CD4-positive, alpha-beta T cell treated with Interferon alpha-2 for 1 hour (primary cell): ENCODE measurements at places on chromosomes 4 and X.
A peak's percentile ranks its signal among the peaks of the same experiment; 100 is the strongest.

GRCh38 chr4:3657902-3658529 lies 108.2 kb upstream of the ADRA2C start:
- no peak for DNase-seq

DNA sequence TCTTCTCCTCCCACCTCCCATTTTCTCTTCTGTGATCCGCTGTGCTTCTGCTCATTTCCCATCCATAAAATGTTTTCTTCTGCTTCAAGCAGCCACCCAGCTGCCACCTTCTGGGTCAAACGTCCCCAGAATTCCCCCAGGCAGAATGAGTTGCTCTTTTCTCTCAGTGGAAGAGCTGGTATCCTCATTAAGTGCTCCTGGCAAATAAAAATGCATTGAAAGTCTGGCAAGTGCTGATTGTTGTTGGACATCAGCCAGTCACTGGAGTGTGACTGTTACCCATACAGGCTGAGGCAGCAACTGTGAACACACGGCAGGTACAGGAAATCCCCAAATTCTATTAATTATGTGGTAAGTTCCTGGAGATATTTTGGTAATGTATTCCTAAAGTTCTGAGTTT lies 52.6 kb downstream of the LIMCH1 start:
- DNase-seq, result no peak

- DNase-seq, result no peak
Observed at GRCh38 chr4:19721587-19721986, 530.1 kb upstream of the SLIT2 start.

GRCh38 chr4:40576651-40577480 lies 52.8 kb downstream of the RBM47 start:
- peak; percentile 87 for DNase-seq

GRCh38 chr4:157803845-157804521 lies 368.8 kb downstream of the GASK1B start:
- DNase-seq, result no peak

GRCh38 chr4:20938204-20938603 lies 237.9 kb downstream of the PACRGL start:
- no peak for DNase-seq

GRCh38 chr4:94452476-94453371 lies 982 bp downstream of the PDLIM5 start:
- no peak for DNase-seq

DNA sequence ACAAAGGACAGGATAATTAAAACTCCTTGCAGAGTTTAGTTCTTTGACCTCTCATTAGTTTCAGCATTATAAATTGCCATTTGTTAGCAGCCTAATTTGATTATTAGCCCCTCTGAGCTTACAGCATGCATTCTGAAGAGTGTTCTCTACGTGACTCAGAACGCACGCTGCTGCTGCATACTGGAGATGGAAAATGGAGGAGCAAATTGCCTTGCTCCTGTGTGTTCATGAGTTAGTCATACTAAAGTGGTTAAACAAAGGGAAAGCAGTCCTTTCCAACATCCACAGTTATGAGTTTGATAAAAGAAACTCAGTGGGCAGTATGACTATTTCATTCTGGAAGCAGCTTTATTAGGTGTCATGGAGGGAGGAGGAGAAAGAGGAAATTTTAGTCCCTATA lies 922.5 kb downstream of the RPA4 start:
- DNase-seq, result no peak

DNA sequence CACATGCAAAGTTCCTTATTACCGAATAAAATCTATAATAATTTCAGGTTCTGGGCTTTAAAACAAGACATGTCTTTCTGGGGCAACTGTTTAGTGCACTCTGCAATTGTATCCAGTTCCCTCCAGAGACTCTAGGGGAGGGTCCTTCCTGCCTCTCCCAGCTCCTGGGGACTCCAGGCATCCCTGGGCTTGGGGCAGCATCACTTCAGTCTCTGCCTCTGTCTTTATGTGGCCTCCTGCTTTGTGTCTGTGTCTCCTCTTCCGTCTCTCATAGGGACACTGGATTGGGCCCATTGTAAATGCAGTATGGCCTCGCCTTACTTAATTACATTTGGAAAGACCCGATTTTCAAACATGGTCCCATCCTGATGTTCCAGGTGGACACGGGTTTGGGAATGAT lies 10.9 kb upstream of the ASMTL start:
- DNase-seq, result no peak
